ENCODE measurements at places on chromosomes 1 and 21. TPM values are rescaled to one million over a fixed set of nuclear protein-coding genes. Genes with fewer than 3 reads are reported as not detected.

GRCh38 chr1:243415663-243416408 lies 160.0 kb downstream of the SDCCAG8 start:
- no peak for DNase-seq

DNA sequence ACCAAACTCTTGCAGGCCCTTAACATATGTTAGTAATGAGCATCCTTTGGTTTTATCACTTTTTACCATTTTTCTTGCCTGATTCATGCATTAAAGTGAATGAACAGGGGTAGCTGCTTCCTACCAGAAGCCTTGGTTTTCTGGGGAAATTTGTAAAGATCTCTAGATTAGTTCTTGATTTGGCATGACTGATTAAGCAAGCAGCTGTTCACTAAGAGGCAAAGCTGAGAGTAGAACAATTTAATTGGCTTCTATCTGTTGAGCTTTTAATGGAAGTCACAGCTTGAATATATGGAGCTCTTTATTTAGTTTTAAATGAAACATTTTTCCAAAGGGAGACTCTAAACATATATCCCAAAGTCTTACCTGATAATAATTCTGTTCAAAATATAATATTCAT lies 23.6 kb downstream of the TLCD4 start:
- no peak for DNase-seq

The CYP4X1 gene
- total RNA-seq, result 0.17 TPM

GRCh38 chr1:183636334-183636682 lies 725 bp upstream of the ARPC5 start:
- no peak for DNase-seq

GRCh38 chr1:160567858-160568682 lies 11.2 kb downstream of the CD84 start:
- DNase-seq, result no peak

The RIIAD1 gene
- total RNA-seq, result not detected

- DNase-seq, result no peak
These were observed 29.1 kb downstream of the RPS6KA1 start for GRCh38 chr1:26558685-26559048.

The SF3B4 gene
- total RNA-seq, result 26.1 TPM

The STUM gene
- 0.19 TPM for total RNA-seq

DNA sequence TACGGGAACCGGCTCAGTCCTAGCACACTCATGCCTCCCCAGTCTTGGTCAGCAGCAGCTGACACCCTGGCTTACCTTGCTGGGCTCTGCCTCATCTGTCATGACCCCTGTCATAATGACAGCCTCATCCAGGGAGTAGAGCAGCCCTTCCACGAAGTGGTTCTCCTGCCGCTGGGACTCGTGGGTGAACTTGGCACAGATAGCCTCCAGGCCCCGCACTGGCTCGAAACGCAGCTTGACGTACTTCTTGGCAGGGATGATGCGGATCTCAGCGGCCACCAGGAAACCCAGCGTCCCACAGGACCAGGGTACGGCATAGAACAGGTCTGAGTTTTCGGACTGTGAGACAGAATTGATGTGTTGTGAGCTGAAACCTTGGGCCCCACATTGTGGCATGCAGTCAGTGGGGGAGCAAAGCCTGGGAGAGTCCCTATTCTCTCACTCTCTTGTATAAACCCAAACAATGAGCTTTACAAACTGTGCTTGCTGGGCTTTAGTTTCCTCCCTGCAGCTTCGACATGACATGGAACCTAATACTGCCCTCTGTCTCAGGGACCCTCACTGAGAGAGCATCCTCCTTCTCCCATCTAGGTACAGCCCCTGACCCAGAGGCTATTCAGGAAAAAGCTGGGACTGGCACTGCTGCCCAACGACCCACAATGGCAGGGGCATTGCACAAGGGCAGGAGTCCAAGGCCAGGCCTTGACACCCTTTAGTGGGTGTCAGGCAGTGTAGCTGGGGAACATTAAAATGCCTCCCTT lies 15.5 kb downstream of the DHCR24 start:
- no peak for DNase-seq

- DNase-seq, result no peak
These were observed 261.3 kb upstream of the CHRM3 start for GRCh38 chr1:239125027-239125426.

Data from neural progenitor cell (in vitro differentiated cells).